Activated B cell treated with CpG ODN at 0.5 μM for 24 hours (primary cell): ENCODE measurements at places on chromosomes 4 and X.

GRCh38 chr4:10496200-10496599 lies 39.0 kb upstream of the ZNF518B start:
- no peak for DNase-seq

- DNase-seq, result no peak
Observed at GRCh38 chr4:134393592-134393991, 192.0 kb upstream of the PABPC4L start.

DNA sequence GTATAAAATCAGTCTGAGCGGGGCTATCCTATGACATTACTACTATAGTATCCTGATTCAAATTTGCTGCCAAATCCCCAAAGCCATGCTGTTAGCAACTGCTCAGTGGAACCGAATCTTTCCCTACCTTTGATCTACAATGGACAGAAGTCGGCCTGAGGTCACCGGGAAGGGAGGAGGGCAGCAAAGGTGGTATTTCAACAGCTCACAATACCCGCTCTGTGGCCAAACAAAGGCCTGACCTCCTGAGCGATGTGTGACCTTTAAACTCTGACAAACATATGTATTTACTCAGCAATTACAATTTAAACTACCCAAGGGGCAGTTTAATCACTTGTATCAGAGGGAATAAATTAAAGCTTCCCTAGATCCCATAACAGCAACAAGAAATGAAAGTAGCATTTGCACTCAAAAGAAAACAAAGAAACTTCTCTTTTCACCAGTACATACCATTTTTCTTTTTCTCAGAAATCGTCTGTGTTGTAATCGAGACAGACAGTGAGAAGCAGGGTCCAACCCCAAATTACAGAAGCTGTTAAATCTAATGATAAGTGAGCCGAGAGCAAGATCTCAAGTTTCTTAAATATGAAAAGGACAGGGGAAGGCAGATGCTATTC lies 11.6 kb upstream of the TMEM128 start:
- DNase-seq, result no peak

GRCh38 chrX:119541188-119541587 lies 24.0 kb downstream of the STEEP1 start:
- DNase-seq, result no peak

DNA sequence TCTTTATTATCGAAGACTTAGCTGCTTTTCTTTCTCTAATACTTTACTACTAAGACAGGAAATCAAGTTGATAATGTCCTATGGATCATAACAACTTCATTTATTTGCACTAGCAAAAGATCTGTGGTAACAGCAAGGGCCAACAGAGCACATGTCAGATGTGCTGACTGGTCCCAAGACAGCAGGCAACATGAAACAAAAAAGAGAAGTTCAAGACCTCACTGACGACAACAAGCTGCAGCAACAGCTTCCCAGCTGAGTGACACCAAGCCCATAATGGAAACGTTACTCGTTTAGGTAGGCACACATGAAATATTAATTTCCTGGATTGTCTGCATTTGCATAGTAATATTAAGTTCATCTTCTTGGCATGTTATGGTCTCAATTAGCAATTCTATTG lies 126.9 kb downstream of the UNC5C start:
- DNase-seq, result no peak

DNA sequence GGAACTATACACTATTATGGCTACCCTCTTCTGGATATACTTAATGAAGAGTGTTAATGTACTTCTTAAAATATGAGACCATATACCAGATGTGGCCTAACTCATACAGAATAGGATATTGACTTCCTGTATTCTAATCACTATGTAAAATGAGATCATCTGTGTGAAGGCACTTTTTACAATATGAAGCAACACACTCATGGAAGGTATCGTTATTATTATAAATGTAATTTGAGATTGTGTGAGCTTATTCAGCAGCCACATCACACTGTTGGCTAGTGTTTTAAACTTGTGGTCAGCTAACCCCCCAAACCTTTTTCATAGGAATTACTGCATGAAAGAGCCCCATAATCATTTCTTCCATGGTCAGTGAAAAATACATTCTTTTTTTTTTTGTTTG lies 281.8 kb upstream of the TEX13A start:
- DNase-seq, result no peak

DNA sequence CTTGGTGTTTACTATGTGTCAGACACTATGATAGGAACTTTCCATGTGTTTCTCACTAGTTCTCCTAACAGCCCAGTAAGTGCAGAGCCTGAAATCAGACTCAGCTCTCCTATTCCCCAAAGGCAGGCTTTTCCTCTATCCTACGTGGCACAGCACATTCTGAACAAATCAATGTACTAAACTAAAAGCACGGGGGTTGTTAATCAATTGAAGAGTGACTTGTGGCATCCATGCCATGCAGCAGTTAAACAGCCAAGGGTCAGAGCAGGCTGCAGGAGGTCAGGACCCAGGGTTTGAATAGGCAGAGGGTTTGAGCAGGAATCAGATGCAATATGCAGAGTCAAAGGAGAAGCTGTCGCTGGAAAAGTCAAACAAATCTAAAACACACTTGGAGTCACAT lies 289.7 kb upstream of the LDB2 start:
- DNase-seq, result no peak

- DNase-seq, result no peak
Observed at GRCh38 chr4:187019896-187020295, 296.2 kb upstream of the FAT1 start.

DNA sequence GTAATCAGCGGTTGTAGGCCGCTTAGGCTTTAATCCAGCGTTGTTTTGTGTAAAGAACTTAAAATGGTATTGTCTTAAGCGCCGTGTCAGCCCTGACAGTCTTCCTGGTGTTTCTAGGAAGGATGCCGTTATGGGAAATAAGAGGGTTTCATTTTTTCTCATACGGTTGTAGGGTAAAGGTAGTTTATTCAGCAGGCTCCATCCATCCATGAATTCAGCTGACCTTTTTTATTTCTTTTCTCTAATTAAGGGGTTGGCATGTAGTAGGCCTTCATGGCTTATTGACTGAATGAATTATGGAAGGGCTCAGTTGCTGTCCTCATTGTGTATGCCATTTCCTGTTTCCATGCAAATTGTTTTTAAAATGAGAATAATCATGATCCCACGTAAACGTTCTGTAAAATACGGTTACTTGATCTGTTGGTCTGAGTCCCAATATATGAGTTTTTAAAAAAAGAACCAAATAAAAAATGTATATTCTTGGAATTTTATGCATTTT lies 693 bp downstream of the OCIAD1 start:
- no peak for DNase-seq

GRCh38 chr4:112130906-112131305 lies 14.3 kb upstream of the FAM241A start:
- DNase-seq, result no peak

DNA sequence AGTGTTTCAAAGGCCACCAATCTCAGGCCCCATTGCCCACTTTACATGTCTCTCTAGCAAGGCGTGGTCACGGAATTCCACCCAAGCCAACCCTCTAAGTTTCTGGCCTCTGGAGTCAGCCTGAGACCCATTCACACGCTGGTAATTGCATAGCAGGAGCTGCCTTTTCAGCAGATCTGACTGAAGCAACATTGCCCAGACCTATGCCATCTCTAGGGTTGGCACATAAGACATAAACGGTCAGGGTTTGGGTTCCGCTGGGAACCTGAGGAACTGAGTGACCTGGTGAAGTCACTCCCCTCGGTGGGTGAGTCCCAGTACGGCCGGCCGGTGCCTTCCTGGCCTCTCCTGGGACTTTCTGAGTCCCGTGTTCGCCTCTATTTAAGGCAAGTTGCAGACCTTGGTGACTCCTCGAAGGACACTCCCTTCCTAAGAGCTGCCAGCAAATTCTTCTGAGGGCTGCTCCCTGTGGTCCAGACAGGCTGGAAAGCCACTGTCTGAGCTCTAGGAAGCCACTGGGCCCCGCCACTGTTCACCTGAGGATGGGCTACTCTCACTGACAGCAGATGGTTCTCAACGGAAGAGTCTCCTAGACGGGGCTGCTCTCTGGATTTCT lies 15.9 kb downstream of the CTAG1A start:
- no peak for DNase-seq

DNA sequence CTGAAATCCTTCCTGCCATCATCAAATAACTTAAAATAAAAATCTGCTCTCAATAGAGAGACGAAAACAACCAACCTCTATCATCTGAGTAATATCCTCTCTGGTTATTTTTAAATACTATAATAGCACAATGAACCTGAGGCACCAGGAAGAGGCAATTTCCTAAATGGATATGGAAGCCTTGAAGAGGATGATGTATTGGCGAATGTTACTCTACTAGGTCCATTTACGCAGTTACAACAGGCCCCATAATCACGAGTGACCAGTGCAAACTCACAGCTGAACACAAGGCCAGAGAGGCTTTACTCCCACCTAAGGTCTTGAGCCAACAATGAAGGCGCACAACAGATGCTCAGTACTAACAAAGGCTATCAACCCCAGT lies 678.8 kb upstream of the NR3C2 start:
- DNase-seq, result no peak

DNA sequence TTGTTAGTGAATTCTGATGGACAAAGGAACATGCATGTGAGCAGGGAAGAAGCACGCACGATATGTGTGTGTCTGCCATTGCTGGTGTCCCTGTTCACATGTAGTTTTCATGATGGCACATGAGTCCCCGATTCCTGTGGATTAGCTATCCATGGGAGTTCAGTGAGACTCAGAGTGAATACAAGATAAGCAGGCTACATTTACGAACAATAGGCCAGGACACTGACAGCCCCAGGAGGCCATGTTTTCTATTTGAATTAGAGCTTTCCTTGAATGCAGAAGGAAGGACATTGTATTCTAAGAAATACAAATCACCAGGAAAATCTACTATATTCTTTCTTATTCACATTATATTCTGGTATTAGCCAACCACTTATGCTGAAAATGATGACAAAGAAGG lies 171.4 kb downstream of the PPP1R2C start:
- DNase-seq, result no peak

- no peak for DNase-seq
Observed at GRCh38 chrX:10486373-10486772, 134.0 kb downstream of the MID1 start.

GRCh38 chr4:53559021-53559620 lies 32.2 kb downstream of the LNX1 start:
- DNase-seq, result no peak

- DNase-seq, result no peak
Observed at GRCh38 chrX:132631579-132632232, 142.9 kb upstream of the MBNL3 start.

DNA sequence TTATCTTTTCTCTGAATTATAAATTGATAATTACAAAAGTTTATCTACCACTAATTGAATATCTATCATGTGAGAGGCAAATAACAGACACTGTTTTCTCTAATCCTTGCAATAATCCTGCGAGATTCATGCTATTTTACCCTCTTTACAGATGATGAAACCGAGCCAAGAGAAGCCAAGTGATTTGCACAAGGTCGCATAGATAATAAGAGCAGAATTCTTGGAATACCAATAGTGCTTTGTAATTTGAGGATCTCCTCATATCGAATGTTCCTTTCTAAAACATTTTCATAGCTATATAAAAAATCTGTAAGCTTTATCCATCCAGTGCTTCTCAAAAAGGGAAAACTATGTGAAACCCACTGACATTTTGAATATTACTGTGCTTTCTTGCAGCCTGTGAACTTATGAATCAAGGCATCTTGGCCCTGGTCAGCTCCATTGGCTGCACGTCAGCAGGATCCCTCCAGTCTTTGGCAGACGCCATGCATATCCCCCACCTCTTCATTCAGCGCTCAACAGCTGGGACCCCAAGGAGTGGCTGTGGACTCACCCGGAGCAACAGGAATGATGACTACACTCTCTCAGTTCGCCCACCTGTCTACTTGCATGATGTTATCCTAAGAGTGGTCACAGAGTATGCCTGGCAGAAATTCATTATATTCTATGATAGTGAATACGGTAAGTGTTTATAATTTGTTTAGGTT lies 743.8 kb upstream of the ATOH1 start:
- DNase-seq, result no peak

DNA sequence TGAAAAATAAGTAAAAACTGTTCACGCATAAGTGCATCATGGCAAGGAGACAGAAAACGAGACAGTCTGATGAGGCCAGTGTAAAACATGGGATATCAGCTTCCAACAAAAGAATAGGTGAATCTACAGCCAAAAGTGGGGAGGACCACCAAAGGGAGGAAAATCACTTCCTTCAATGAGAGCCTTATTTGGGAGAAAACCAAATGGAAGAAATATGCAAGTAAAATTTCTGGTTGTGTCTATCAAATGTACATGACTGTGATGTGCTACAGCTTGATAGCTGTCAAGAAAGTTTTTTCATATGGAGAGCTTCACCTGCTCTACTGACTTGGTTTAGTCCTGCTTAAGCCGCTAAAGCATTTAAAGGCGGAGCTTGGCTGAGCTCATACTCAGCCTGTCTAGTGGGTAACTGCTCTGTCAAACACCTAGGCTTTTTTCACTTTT lies 66.2 kb downstream of the MAGEA1 start:
- no peak for DNase-seq

DNA sequence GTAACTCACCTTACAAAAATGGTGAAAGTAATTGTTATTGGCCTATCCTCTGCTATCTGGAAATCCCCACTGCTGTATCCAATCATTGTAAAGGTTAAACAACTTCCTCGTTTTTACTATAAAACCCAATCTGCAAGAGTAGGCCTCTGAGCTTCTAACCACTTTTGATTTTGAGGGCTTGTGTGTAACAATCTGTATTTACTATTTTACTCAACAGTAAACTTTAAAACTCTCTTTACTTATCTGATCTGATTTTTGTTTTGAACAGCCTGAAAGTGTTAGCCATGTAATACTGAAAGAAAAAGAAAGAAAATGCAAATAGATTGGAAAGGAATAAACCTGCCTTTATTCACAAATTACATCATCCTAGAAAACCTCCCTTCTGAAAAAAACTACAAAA lies 63.1 kb downstream of the SLC10A7 start:
- no peak for DNase-seq

GRCh38 chr4:21947791-21948346 lies 703 bp downstream of the KCNIP4 start:
- no peak for DNase-seq

GRCh38 chr4:159593681-159594080 lies 490.8 kb downstream of the RAPGEF2 start:
- no peak for DNase-seq

GRCh38 chr4:2063557-2064275 lies 4.6 kb downstream of the NAT8L start:
- DNase-seq, result no peak

DNA sequence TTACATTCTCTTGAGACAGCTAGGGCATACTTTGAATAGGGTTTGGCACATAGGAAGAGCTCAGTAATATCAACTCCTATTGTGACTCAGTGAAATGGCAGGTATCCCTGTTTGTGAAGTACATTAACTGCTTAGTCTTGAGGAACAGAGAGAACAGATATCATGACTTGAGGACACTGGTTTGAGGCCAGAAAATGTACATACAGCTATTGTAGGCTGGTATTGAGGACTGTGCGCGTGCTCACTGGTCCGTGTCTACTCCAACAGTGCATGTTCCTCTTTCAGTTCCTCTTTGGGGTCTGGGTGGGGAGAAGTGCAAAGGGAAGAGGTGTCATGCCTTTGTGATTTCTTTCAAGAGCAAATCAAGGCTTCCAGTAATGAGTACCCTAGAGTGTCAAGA lies 34.6 kb upstream of the TBC1D9 start:
- DNase-seq, result peak; percentile 67

GRCh38 chr4:81745050-81745449 lies 273.3 kb upstream of the RASGEF1B start:
- no peak for DNase-seq

GRCh38 chrX:19852014-19853005 lies 35.1 kb downstream of the SH3KBP1 start:
- no peak for DNase-seq

- DNase-seq, result no peak
Observed at GRCh38 chrX:24487571-24487970, 22.5 kb downstream of the PDK3 start.
